NCI-H1930 (cell line): ENCODE measurements at places on chromosomes 7 and 10.

DNA sequence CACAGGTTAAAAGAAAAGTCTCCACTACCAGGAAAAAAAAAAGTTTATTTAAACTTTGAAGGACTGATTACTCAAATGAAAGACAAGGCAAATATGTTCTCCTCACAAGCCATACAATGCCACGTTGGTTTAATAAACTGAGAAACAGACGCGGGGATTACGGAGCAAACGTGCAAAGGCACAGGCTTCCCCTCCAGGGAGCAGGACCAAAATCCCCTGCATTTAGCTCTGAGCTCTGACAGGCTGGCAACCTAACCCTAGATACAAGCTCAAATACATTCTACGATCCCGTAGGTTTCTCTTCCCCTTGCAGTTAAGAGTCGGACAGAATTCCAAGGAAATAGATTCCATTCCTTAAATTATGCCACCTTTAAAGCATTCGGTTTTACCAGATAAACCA lies 7.7 kb upstream of the GRB10 start:
- DNase-seq: no peak

DNA sequence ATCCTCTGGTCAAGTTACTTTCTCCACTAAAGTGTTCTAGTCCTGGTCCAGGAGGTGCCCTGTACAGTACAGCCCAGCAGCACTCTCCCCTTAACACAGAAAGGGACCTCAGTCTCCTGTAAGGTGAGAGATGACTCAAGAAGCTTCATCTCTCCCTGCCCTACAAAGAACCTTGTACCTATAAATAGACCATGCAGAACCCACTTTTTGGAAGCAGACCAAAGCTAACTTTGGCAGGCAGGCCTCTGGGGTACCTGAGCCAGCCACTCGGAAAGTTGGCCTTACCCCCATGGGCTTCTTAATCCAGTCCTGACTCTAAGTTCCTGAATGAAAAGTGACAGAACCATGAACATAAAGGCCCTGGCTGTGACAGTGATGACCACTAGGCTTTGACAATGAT lies 454.8 kb downstream of the KCNMA1 start:
- no peak for DNase-seq

DNA sequence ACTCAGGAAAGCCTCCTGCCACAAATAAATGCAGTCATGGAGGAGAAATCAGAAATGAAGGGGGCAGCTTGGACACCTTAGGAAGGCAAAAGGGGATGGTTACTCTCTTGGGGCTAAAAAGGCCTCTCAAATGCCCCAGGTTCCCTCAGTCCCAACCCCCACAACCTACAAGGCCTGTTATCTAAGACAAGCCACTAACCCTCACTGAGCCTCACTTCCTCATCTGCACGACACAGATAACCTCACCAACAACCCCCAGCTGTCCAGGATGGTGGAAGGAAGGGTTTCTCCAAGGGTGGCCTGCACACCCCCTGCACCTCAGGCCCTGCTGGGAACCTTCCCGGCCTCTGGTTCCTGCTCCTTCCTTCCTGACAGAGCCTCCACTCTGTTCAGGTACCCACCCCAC lies 29.2 kb downstream of the SORBS1 start:
- no peak for DNase-seq

GRCh38 chr10:11906714-11907113 lies 83.6 kb downstream of the PROSER2 start:
- DNase-seq: no peak

DNA sequence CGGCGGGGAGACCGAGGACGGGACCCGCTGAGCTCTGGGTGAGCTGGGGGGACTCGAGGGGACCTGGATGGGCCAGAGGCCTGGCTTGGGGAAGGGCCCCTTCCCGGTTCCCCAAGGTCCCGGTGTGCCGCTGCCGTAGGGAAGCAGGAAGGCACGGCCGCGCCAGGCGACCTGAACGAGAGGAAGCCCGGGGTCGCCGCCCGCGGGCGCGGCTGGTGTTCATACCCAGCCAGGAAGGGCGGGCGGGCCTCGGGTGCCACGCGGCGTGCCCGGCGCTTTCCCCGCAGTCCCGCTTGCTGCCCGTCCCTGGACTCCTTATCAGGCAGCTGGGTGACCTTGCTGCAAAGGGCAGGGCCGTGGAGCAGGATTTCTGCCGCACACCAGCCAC lies 38.0 kb downstream of the ZNF777 start:
- DNase-seq: no peak

GRCh38 chr7:115004121-115004520 lies 82.2 kb downstream of the MDFIC start:
- DNase-seq: no peak

DNA sequence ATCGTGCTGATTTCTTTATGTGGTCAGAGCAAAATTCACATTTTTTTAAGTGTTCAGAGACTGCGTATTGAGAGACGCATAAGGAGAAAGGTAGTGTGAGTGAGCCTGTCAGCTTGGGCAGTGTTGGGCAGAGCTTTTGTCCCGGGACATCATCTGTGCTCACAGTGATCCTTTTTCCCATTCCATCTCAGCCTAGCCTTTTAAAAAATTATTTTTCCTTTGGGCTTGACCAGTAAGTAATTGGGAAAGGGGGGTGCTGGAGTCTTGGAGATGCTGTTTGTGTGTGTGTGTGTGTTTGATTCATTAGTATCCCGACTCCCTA lies 1.5 kb downstream of the NRF1 start:
- DNase-seq: no peak

- no peak for DNase-seq
Measured at GRCh38 chr7:44538798-44539668, 2.1 kb downstream of the NPC1L1 start.

- no peak for DNase-seq
Measured at GRCh38 chr10:35607475-35608327, 2.6 kb downstream of the GJD4 start.

- DNase-seq: peak; percentile 46
Measured at GRCh38 chr7:10429511-10429910, 544.2 kb upstream of the PHF14 start.

GRCh38 chr10:3803927-3804741 lies 19.1 kb upstream of the KLF6 start:
- no peak for DNase-seq

DNA sequence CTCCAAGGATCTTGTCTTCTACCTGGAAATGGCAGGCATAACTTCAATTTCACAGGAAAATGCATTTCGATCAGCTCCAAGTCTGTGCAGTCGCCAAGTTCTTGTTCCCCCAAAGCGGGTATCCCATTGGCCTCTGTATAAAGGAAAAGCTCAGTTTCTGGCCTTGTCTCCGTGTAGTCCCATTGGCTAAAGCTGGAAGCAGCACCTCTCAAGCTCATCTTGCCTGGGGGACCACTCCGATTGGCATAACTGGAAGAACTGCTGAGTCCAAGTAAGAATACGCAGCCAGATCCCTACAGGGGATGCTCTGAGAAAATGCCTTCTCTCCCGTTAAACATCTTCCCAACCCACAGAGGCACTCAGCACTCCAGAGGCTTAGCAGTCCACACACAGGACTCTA lies 205.2 kb downstream of the GFRA1 start:
- no peak for DNase-seq

DNA sequence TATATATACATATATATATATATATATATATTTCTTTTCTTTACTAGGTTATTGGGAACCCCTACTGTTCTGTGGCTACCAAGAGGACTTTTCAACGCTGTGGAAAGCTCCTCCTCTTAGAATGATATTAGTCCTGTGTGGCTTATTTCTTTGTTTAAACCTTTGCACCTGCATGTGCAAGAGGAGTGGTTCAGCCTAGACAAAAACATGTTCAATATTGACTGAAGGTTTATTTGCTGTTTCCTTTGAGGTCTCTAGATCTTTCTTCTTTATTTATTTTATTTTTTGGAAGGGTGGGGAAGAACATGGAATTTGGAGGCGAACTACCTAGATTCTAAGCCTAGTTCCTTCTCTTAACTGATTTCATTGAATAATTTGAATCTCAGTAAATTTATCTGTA lies 118.1 kb downstream of the GNAT3 start:
- DNase-seq: no peak

DNA sequence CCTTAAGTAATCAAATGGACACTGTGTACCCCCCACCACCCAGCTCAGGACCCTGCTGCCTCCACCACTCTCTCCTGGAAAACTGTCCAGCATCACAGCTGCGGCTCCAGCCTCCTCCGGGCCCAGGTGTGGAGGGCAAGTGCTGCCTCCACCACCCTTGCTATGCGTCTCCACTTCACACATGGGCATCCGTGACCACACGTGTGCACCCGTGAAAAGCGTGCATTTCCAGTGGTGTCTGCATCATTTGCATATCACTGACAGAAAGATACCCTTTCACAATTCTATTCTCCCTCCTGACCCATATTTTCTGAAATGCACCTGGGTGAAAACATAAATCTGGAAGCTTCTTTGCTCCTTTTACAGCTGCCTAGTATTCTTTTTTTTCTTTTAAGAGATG lies 89.7 kb upstream of the PDGFA start:
- no peak for DNase-seq

- no peak for DNase-seq
Measured at GRCh38 chr10:24318517-24318916, 109.6 kb downstream of the KIAA1217 start.

DNA sequence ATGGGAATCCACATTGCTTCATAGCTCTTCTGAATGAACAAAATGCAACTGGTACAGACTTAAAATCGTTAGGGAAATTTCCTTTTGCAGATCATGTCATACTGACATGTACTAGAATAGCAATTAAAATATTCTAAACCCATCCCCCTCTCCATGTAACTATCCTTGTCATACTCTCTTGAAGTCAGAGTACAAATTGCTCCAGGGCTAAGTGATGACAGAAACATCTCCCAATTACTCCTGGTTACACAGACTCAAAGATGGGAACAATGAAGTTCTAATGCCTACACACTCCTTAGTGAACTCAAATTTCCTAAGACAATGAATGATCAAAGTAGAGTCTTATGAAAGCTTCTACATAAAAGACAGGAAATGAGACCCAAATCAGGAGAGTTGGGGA lies 87.2 kb downstream of the PDE1C start:
- DNase-seq: no peak
